Activated CD8-positive, alpha-beta memory T cell treated with anti-CD3 and anti-CD28 coated beads, Interleukin-2, amount 10 ng/mL, durations not matched to agents 7 days and 5 days (primary cell): ENCODE measurements at places on chromosomes 1 and 21. TPM values are rescaled to one million over a fixed set of nuclear protein-coding genes. Genes with fewer than 3 reads are reported as not detected.
A peak's percentile ranks its signal among the peaks of the same experiment; 100 is the strongest.

- H3K27ac ChIP-seq, result no peak overlapping the region
- H3K4me3 ChIP-seq, result no peak overlapping the region
- no peaks in the 10 kb centered on the region for H3K27me3 ChIP-seq
Observed at GRCh38 chr21:44850208-44850800, 23.2 kb downstream of the PTTG1IP start.

- H3K36me3 ChIP-seq, result peaks cover 20% of the 10 kb centered on the region
- no peaks in the 10 kb centered on the region for H3K27me3 ChIP-seq
- peak; percentile 51 for DNase-seq
- peak overlapping the region; percentile 83 for H3K4me3 ChIP-seq
Observed at GRCh38 chr1:161166669-161167548, 683 bp downstream of the PPOX start.

GRCh38 chr1:58908561-58909560 lies 125.0 kb upstream of the JUN start:
- no peaks in the 10 kb centered on the region for H3K27me3 ChIP-seq
- H3K27ac ChIP-seq, result no peak overlapping the region
- no peak for DNase-seq
- peaks cover 4% of the 10 kb centered on the region for H3K36me3 ChIP-seq
- no peak overlapping the region for H3K4me3 ChIP-seq
- peaks cover 10% of the 10 kb centered on the region for H3K4me1 ChIP-seq

Gene AMY1B
- not detected for total RNA-seq
